ENCODE measurements at places on chromosomes 2 and 18.
A peak's percentile ranks its signal among the peaks of the same experiment; 100 is the strongest.

- no peak for DNase-seq
Measured at GRCh38 chr2:135335256-135335655, 195.8 kb downstream of the ZRANB3 start.

DNA sequence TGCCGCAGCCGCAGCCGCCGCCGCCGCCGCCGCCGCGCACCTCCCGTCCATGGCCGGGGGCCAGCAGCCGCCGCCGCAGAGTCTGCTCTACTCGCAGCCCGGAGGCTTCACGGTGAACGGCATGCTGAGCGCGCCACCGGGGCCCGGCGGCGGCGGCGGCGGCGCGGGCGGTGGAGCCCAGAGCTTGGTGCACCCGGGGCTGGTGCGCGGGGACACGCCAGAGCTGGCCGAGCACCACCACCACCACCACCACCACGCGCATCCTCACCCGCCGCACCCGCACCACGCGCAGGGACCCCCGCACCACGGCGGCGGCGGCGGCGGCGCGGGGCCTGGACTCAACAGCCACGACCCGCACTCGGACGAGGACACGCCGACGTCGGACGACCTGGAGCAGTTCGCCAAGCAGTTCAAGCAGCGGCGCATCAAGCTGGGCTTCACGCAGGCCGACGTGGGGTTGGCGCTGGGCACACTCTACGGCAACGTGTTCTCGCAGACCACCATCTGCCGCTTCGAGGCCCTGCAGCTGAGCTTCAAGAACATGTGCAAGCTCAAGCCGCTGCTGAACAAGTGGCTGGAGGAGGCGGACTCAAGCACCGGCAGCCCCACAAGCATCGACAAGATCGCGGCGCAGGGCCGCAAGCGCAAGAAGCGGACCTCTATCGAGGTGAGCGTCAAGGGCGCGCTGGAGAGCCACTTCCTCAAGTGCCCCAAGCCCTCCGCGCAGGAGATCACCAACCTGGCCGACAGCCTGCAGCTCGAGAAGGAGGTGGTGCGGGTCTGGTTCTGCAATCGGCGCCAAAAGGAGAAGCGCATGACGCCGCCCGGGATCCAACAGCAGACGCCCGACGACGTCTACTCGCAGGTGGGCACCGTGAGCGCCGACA is 2.4 kb downstream of the POU3F3 start:
- no peak for DNase-seq

- DNase-seq, result no peak
Measured at GRCh38 chr2:127984551-127984950, 43.3 kb downstream of the SAP130 start.

DNA sequence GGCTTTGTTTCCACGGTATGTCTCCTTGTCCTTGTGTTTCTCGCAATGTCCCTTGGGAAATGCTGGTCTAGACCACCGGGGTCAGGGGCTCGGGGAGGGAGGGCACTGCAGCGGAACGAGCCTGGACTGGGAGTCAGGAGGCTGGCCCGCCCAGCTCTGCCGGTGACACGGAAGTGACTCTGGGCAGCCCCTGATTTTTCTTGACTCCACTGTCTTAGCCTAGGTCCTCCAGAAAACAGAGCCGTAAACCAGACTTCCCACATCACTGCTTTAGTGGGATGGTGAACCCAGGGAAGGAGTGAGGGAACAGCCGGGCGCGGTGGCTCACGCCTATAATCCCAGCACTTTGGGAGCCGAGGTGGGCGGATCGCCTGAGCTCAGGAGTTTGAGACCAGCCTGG is 144.2 kb downstream of the ASB1 start:
- DNase-seq, result no peak

GRCh38 chr18:35143622-35144596 is 96.9 kb upstream of the ZNF397 start:
- DNase-seq, result peak; percentile 49

DNA sequence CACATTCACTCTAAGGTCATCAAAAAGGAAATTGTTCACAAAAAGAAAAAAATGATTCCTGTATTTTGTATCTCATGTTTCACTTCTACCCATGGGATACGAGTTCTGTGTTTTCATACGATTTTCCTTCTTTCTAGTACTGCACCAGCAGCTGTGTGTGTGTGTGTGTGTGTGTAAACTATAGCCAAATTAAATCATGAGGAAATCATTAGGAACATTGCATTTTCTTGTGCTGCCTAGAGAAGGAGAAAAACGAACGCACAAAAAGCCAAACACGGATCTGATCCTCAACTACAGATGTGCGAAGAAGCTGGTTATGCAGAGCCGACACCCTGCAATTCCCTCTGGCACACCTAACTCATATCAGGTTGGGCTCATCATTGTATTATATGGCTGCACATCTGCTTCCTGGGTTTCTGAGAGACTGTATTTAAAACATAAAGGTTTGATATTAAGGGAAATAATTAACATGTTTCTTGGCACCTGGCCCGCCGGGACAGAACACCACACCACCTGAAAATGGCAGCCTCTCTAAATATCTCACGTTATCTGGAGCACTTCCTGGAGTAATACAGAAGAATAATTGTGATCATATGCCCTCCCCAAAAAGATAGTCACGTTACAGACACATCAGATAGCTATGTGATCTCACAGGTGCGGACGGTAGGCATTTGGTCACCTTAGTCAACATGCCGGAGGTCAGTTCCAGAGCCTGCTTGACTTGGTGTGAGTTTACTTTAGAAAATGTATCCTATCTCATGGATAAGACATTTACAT is 586.3 kb upstream of the SALL3 start:
- DNase-seq, result no peak

DNA sequence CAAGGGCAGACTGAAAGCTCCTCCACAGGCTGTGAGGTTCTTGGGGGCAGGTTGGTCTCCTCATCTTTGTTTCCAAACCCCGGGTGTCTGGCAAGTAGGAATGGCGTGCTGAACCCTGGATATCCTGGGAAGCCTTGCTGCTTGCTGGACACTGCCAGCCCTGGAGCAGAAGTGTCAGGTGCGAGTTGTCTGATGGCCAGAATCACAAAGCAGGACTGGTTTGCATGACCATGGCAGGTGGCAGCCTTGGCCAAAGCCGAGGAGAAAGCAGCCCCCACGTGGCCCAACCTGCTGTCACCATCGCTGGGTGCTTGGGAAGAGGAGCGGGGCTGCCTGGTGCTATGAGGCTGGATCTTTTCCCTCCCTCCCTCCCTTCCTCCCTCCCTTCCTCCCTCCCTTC is 309.5 kb upstream of the HS6ST1 start:
- no peak for DNase-seq

GRCh38 chr2:182366628-182367027 is 60.2 kb downstream of the PDE1A start:
- no peak for DNase-seq

DNA sequence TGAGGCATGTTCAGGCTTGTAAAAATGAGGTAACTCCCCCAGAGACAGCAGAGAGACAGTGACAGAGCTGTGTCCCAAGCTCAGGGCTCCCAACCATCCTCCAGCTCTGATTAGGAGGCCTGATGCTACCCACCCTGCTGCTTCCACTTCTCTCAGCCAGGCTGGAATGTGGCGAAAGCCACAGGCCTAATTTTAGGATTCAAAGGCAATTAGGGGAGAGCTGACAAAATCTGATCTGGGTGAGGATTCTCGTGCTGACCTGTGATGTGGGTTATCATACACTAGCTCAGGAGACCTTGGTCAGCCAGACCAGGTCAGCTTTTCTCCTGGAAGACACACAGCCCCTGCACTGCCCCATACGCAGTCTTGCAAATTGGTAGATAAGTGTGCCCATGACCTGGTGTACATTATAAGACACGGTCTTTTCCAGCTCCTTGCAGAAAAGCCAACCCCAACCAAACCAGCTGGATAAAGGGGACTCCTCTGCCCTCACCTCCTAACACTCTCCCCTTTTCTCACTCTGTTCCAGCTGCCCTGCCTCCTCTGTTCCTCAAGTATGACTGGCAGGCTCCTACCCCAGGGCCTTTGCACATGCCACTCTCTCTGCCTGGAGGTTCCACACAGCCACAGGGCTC is 225.9 kb downstream of the MGAT5 start:
- DNase-seq, result no peak

DNA sequence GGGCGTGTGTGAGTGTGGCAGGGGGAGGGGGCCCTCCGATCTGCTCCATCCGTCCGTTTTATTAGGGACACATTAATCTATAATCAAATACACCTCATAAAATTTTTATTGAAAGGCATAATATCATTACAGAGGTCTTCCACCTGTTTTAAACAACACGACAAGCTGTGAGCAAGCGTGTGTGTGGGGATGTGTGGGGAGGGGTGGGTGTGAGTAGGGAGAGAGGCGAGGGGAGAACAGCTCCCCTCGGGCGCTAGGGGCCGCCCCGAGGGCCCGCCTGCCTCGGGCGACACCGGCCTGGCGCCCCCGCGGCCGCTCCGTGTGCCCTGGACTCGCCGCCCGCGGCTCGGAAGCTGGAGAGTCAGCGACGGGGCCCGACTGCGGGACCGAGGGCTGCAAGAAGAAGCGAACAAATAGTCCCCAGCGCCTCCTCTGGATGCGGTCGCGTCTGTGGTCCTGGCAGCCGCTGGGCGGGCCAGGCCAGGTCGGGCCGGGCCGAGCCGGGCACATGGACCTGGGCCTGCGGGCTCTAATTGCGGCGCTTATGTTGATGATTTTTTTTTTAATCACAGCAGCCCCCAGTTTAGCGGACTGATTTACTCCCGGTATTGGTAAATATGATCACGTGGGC is 352 bp upstream of the HOXD9 start:
- no peak for DNase-seq

GRCh38 chr18:27666016-27666415 is 480.9 kb upstream of the CHST9 start:
- DNase-seq, result no peak

GRCh38 chr2:215032153-215032552 is 106.3 kb downstream of the ABCA12 start:
- no peak for DNase-seq

GRCh38 chr18:45879681-45880655 is 54.5 kb downstream of the SIGLEC15 start:
- peak; percentile 74 for DNase-seq

DNA sequence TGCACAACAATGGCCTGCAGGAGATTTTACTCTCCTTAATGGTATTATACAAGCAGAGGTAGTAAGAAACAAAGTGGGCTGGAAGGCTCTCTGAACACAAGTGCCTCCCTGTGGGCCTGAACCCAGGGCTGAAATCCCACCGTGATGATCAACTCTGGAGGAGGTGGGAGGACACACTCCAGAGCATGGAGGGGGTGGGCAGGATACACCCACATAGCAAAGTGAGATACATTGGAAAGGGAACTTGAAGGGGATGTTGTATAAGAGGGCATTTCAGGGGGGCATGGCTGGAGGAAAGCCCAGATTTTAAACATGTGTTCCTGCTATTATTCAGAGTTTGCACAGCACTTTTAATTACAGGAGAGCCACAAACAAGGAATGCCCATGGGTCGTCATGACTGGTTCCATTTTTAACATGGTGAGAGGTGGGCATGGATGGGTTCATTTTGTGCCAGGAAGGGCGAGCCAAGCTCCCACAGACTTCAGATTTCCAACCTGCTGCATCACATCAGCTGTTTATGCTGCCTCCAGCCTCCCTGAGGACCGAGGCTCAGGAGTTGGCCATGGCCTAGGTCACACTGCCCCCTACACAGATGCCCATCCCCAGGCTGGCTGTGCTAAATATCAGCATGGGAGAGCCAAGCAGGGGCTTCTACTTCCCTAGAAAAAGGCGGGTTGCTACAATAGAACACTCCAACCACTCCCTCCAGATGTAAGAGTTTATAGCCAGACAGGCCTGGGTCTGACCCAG is 416.2 kb upstream of the ID2 start:
- DNase-seq, result no peak

GRCh38 chr18:2201036-2201600 is 370.2 kb downstream of the METTL4 start:
- no peak for DNase-seq

- DNase-seq, result no peak
Measured at GRCh38 chr2:31234683-31235503, 941 bp downstream of the EHD3 start.

- DNase-seq, result no peak
Measured at GRCh38 chr2:226354434-226354833, 445.2 kb downstream of the IRS1 start.

GRCh38 chr2:101946372-101947039 is 45.3 kb upstream of the IL1R2 start:
- no peak for DNase-seq

DNA sequence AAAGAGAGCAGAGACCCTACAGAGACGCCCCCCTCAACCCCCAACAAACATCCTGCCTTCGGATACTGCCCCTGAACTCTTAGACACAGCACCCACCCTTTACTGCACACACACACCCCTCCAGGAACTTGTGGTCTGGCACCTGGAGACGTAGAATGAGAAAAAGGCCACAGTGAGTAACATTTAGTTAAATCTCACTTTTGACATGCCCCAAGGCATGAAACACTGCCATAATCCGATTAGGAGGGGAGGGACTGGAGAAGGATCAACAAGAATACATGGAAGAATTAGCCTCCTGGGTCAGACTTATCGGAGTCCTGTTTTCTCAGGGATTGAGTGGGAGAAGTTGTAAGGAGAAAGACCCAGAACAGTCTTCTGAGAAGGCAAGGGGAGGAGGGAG is 4.1 kb downstream of the CDK5R2 start:
- DNase-seq, result no peak

- no peak for DNase-seq
Measured at GRCh38 chr2:37284381-37284780, 40.3 kb downstream of the PRKD3 start.

GRCh38 chr2:26720322-26721114 is 28.0 kb downstream of the KCNK3 start:
- no peak for DNase-seq

DNA sequence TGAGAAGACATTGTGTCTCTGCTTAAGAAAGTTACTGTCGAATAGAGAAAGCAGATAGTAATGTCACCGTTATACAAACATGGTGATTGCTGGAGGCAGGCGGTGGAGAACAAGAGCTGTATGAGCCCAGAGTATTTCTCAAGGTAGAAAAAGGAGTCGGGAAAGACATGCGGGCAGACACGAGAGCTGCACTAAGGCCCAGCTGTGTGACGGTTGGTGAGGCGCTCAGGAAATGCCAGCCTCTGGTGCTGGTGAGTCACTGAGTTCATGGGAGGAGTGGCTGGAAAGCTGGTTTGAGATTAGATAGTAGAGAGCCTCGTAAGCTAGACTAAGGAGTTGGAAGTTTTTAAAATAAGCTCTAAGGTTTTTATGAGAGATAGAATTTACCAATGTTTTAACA is 390.9 kb upstream of the TRIB2 start:
- no peak for DNase-seq

GRCh38 chr2:18077704-18078103 is 199.2 kb downstream of the KCNS3 start:
- no peak for DNase-seq

- no peak for DNase-seq
Measured at GRCh38 chr2:238418999-238419546, 7.7 kb upstream of the ASB1 start.

DNA sequence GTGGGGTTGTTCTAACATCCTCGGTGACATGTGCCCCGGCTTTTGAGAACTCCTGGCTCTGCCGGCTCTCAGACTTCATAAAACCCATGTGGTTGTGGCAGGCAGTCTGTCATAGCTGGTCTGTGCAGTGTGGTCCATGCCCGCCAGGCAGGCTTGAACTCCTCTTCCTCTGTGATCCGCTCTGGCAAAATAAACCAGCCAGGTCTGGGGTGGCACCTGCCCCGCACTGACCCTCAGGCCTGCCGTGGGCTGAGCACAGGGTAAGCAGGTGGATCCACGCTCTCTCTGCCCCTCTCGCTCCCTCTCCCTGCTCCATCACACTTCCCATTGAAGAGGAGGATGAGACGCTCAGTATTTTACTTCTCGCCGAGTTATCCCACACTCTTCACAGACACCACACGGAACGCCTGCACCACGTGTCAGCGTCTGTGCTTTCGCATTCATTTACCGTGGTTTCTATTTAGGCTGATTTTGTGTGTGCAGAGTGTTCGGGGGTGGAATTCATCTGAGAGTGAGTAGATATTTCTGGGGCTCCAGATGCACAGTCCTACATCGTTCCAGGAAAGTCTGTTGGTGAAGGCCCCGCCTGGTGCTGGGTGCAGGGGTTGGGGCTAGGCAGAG is 56.4 kb downstream of the RTP5 start:
- no peak for DNase-seq

Data from CD4-positive, alpha-beta T cell treated with Interleukin-10 for 1 hour (primary cell).